ENCODE measurements at places on chromosomes 7 and 10.

- no peak for DNase-seq
These were observed 288.9 kb upstream of the SEMA3C start for GRCh38 chr7:81207801-81208200.

DNA sequence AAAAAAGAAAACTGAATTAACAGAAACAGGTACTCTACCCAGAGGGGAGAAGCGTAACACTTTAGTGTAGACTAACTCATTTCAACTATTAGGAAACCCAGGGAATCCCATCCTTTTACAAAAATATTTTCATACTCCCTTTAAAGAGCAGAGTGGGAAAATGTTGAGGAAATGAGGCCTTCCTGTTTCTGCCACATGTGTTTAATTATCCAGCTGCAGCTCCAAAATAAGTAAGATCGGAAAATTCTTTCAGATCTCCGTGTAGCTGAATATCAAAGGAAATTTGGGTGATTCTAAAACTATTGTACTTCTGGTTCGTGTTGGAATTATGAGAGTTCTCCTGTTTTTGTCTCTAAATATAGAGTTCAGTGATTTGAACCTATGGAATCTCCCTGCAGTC is 58.0 kb upstream of the CAV2 start:
- DNase-seq: no peak

DNA sequence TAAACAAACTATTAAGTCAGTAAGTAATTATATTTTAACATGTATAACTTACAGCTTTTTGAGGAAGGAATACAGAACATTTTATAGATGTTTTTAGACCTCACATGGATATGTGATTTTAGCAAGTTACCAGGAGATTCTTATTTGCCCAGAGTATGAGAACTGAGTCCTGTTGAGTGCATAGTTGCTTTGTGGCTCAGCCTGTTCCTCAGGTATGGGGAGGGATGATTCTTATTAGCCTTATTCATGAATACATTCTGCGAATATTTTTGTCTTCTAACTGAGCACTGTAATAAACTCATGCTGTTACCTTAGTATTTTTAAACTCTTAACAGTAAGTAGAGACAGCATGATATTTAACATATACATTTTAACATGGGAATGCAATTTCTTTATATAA is 17.9 kb downstream of the BTAF1 start:
- DNase-seq: no peak

DNA sequence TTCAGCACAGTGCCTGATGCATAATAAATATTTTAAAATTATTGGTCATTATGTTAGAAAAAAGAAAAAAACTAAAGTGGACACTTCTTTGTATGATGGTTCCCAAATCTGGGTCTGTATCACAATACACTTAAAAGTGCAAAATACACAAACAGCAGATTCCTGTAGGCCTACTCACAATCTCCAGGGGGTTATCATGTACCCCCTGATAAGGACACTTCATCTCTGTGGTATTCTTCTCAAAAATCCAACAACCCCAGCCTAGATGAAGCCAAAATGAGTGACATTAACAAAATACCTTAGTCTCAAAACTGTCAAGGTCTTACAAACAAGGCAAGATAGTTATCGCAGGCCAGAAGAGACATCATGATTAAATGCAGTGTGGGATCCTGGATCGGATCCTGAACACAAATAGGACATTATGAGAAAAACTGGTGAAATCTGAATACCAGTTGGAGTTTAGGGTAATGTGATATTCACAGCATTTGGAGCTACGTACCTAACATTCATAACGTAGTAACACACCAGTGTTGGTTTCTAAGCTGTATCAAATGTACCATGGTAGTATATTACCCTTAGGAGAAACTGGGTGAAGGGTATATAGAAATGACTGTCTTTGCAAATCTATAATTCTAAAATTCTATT is 45.2 kb downstream of the NSUN6 start:
- no peak for DNase-seq

GRCh38 chr10:5509691-5510090 is 10.3 kb upstream of the CALML5 start:
- DNase-seq: no peak

GRCh38 chr10:5666008-5666840 is at the start of gene ASB13:
TSS of gene ASB13 (minus strand) at chr10:5666595. CDS start at chr10:5666551, 44 bp downstream.
- DNase-seq: peak; percentile 26

GRCh38 chr7:85156661-85157208 is 30.1 kb downstream of the SEMA3D start:
- DNase-seq: no peak

DNA sequence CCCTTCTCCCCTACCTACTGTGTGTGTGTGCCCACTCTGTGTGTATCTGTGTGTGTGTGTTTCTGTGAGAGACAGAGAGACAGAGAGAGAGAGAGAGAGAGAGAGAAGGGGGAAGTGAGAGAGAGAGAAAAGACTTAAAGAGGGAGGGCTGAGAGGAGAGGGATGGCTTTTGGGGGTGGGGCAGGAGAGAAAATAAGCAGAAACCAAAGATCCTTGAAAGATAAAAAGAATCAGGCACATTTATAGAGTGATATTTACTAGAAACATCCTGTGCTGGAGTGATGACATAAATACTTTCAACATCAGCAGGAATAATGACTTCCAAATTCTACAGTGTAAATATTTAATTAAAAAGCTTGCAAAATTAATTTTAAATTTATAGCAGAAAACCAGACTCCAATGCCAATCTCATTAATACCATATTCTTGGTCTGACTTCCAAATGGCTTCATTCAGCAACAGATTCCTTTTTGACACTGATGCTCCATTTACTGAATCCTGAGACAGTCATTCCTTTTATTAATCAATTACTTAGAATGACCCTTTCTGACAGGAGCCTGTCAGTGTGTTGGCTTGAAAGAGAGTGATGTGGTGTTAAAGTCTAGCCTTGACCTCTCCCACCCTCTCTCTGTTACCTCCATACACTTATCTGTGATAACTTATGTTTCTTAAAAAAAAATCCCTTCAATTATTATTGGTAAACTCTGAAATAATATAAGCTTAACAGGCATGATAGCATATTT is 41.7 kb upstream of the WNT2 start:
- no peak for DNase-seq

- DNase-seq: no peak
These were observed 89.5 kb downstream of the ANK3 start for GRCh38 chr10:60299961-60300883.

GRCh38 chr7:99699946-99700345 is 20.1 kb upstream of the CYP3A5 start:
- DNase-seq: no peak

- DNase-seq: no peak
These were observed 65.4 kb upstream of the APBB1IP start for GRCh38 chr10:26372513-26373354.

DNA sequence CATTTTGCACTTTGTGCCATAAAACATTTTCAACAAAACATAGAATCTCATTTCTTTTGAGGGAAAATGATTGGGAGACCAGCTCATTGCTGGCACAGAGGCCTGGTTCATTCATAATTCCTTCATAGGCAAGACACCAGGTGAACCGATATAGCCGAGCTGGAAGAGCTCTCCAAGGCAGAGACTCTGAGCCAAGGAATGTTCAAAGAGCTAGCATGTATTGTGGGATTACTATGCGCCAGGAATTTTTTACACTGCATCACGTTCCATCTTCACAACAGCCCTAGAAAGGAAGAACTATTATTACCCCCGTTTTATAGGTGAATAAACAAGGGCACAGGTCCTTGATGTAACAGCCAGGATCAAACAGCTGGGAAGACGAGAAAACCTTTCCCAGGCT is 2.1 kb upstream of the IL6 start:
- DNase-seq: no peak

- DNase-seq: no peak
These were observed 13.2 kb upstream of the CNOT4 start for GRCh38 chr7:135523146-135523545.

DNA sequence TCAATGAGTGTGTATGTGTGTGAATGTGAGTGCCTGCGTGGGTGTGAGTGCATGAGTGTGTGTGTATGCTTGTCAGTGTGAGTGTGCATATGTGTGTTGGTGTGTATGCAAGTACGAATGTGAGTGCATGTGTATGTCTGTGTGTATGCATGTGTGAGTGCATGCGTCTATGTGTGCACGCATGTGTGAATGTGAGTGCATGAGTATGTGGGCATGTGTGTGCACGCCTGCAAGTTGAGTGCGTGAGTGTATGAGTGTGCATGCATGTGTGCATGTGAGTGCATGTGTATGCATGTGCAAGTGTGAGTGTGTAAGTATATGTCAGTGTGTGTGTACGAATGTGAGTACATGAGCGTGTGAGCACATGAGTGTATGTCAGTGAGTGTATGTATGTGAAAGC is 399.6 kb downstream of the PLXNA4 start:
- DNase-seq: no peak

DNA sequence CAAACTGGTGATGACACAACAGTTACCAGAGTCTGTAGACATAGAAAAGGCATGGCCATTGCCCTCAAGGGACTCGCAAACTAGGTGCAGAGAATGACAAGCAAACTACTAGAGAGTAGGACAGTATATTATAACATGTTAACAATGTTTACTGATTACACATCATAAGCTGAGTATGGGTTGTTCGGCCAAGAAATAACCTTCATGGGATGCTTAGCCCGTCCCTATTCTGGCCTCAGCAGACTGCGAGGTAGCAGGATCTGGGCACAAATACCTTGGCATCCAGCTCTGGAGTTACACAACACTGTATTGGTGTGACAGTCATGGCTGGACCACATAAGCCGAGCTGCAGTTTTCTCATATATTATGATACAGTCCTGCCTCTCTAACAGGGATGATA is 51.4 kb downstream of the ABCB4 start:
- no peak for DNase-seq

GRCh38 chr7:77284005-77284404 is 84.4 kb upstream of the FGL2 start:
- no peak for DNase-seq

DNA sequence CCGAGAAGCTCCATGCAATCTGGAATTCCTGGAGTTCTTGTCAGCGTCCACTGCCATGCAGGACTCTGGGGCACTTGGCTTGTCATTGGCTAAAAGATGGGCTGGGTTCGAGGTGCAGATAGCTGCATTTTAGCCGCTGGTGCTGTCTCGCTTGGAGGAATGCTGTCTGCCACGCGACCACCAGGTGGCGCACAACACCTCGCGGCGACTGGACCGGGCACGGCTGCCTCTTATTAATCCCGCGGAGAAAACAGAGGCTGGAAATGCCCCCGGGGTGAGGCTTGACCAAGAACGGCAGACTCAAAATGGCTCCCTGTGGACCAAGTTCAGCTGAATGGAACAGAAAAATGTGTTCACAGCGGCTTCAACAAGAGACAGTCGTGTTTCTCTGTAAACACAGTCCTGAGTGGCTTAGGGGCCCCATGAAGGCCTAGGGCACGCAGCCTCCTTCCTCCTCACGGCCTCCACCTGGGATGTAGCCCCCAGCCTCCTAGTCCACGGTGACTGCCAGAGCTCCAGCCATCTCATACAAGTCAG is 46.2 kb downstream of the AOC1 start:
- DNase-seq: peak; percentile 59

- peak; percentile 32 for DNase-seq
These were observed 738 bp upstream of the NCAPG2 start for GRCh38 chr7:158705234-158705850.

DNA sequence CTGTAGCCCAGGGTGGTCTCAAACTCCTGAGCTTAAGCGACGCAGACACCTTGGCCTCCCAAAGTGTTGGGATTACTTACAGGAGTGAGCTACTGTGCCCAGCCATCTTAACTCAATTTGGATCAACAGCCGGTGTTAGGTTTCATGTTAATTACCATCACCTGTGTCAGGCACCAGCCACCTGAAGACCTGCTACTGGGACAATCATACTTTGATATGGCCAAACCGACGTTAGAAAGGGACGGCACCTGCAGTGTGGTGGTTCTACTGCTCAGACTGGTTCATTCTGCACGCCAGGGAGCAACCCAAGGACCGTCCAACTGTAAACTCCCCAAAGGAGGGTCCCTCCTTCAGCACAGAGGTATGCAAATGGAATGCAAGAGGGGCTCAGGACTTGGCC is 74.2 kb upstream of the CYTH3 start:
- no peak for DNase-seq

- DNase-seq: no peak
These were observed 758.9 kb downstream of the GRM8 start for GRCh38 chr7:126493801-126494200.

DNA sequence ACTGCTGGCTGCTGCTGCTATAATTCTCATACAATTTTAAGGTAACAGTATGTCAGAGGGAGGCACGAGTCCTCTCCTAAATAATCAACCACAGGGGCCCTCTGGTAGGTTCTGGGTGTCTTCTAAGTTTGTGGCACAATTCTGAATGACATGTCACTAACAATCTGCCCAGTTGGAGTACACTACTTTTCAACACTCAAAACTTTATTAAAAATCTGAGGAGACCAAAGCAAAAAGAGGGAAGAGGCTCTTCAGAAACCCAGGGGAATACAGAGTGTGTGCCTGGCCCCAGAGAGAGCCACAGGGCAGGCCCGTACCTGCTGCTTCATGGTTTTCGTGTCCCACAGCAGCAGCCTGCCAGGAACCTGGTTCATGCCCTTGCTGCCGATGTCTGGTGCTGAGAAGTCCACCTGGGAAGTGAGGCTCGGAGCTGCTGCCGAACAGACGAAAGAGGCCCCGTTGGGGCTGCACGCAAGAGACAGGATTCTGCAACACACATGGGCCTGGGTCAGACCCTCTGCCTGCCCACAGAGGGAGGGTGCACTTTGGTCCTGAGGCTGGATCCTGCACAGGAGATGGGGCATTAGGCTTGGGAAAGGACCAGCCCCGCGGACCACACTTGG is 18.3 kb downstream of the WDR91 start:
- no peak for DNase-seq

DNA sequence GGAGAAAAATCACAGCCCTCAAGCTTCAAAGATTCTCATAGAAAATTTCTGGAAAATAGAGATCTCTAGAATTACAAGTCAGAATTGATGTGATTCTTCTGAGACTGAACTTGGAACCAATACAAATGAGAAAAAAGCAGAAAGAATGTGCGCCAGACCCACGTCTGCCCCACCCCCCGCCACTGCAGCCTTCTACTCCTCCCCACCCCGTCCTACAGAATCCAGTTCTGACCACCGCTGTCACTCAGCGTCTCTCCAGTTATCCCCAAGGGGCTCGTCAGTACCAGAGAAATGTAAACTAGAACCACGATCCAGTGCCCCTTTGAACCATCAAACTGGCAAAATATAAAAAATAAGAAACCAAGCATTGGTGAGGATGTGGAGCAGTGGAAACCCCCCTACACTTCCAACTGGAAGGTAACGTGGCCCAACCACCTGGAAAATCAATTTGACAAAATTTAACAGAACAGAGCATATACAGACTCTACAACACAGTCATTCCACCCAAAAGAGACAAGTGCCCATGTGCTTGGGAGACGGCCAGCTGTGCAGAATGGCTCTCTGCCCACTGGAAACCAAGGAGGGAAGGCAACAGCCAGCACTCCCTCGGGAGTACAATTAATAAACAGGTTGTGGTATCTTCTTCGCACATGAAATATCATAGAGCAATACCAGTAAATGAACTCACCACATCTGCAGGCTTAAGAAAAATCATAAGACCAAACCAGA is 397.9 kb downstream of the TNS3 start:
- no peak for DNase-seq

Data from stimulated activated naive CD4-positive, alpha-beta T cell treated with Interleukin-2 at 50 U/mL for 16 hours (primary cell).